ENCODE measurements at places on chromosomes 3 and 15.

GRCh38 chr15:56523521-56523920 is 58.6 kb upstream of the MNS1 start:
- DNase-seq, result no peak

DNA sequence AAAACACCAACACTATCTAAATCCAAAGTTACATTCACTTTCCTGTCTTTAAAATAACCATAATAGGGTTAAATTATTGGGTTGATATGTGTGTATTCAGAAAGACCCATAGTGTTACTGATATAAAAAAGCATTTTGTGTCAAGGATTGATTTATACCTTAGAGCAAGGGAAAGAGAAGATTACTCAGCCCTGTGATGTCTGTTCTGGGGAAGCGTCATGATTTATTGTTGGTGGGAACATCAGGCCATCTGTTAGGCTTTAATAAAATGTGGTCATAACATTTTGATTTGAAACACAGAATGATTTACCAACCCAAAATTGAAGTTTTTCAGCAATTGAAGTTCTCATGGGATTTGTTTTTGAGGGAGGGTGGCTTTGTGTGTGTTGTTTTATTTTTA is 33.2 kb downstream of the SIDT1 start:
- no peak for DNase-seq

- no peak for DNase-seq
Observed at GRCh38 chr15:31280046-31280830, 46.4 kb upstream of the KLF13 start.

- no peak for DNase-seq
Observed at GRCh38 chr3:149511040-149511626, 36.6 kb downstream of the TM4SF4 start.

GRCh38 chr15:39411102-39411989 is 169.5 kb upstream of the THBS1 start:
- DNase-seq, result peak; percentile 31

DNA sequence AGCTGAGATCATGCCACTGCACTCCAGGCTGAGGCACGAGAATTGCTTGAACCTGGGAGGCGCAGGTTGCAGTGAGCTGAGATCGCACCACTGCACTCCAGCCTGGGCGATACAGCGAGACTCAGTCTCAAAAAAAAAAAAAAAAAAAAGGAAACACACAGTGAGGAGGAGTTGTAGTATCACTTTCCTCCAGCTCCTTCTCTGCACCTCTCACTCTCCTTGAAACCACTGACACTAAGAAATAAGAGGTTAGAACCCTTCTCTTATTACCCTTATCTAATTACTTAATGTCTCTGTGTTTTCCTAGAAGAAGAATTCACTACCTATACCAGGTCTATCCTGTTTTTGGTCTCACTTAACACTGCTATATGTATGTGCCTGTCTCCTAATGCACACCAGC is 31.7 kb downstream of the RAB27A start:
- no peak for DNase-seq

DNA sequence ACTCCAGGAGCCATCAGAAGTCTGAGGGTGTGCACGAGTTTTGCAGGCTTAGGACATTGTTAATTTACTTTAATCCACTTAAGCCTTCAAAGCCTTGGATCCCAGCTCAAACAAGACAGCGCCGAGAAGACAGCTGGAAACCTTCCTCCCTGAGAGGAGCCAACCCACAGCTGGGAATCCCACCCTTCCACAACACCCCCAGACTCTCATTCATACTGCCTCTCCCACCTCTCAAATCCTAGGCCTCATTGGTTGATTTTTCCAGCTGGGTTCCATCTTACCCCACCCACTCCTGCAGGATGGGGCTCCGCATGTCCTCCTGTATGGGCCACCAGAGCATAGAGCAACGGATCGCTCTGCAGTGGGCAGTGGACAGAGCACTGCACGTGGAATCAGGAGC is 80.4 kb downstream of the SEMA5B start:
- DNase-seq, result no peak

GRCh38 chr15:35244227-35244626 is 159.1 kb upstream of the NANOGP8 start:
- no peak for DNase-seq

- DNase-seq, result no peak
Observed at GRCh38 chr15:39242345-39242744, 338.5 kb upstream of the THBS1 start.

GRCh38 chr3:113231827-113232253 is 20.5 kb downstream of the BOC start:
- DNase-seq, result no peak

DNA sequence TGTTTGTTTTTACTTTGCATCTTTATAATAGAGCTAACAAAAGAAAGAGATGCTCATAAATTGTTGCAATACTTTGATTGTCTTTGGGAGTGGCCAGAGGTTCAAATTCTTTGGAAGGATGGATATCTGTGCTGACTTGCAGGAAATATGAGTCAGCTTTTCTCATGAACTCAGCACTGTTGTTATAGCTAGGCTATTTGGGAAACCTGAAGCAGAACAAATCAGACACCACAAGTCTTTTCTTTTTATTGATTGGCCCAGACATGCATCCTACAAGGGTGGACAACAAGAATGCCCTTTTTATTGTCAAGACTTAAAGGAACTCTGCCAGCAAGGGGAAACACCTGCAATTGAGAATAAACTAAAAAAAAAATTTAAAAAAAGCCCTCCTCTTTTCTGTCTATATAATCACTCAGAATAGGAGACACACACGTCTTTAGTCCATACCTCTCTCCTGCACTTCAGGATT is 4.6 kb upstream of the DENND4A start:
- DNase-seq, result no peak

DNA sequence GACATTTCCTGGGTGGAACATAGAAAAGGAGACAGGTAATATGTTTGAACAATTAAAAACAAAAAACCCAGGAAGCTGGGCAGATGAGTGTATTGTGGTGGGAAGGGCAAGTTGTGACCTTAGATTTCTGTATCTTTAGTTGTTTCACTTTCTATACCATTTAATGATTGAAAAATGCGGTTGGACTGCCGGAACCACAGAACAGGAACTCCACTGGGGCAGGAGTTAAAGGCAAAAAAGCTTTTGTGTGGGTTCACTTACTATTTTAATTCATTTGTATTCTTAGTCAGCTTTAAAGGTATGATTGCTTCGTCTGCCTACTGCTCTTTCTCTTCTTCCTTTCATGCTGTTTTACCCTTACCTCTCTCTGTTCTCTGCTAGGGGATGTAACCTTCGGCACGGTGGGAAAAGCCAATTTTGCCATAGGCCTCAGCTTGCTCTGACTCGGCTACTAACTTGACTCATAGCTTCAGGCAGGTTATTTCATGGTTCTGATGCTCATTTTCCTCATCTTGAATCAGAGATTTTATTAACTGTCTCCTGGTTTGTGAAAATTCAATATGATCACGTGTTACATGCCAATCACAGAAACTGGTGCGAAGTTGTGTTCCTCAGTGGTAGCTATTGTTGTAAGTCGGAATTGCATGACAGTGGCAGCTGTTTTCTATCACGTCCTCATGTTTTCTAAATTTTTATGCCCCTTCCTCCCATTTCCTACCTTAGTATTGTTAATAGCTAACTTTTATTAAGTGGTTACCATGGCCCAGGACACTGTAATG is 1.6 kb upstream of the MCTP2 start:
- DNase-seq, result peak; percentile 55

- DNase-seq, result no peak
Observed at GRCh38 chr3:65928110-65928509, 110.6 kb downstream of the MAGI1 start.

- DNase-seq, result no peak
Observed at GRCh38 chr15:70375586-70375985, 277.9 kb upstream of the TLE3 start.

DNA sequence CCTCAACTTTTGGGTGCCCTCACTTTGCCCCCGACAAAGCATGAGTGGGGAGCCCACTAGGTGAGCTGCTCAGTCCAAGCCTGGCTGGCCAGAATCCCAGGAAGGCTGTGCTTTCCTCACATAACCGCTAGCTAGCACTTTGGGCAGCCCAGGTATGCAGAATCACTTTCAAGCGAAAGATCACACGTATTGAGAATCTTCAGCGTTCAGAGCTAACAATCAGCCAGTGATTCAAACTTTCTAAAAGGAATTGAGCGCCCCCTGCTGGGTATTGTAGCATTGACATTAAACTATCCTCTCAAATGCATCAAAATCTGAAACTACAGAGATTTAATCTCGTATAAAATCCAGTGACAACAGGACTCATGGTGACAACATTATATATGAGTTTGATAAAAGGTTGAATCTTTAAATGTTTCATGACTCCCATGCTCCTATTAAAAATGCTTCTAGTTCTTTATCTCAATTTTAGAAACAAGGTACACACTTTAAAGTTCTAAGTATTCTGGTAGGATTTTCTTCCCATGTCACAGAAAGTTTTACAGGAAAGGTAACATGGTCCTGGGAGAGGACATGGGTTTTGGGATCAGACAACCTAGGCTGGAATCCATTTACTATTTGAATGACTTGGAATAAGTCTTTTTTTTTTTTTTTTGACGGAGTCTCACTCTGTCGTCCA is 11.8 kb downstream of the ANAPC13 start:
- DNase-seq, result peak; percentile 24

- DNase-seq, result no peak
Observed at GRCh38 chr15:78943692-78944091, 1.2 kb downstream of the CTSH start.

DNA sequence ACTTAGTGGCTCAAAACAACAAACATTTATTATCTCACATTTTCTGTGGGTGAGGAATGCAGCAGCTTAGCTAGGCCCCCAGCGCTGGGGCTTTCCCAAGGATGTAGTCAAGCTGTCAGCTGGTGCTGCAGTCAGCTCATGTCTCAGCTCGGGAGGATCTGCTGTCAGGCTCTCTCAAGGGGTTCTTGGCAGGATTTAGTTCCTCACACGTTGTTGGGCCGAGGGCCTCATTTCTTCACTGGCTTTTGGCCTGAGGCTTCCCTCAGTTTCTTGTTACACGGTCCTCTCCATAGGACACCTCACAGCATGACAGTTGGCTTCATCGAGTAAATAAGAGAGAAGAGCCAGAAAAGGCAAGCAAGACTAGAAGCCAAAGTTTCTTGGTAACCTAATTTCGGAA is 13.7 kb upstream of the U2SURP start:
- no peak for DNase-seq

GRCh38 chr15:70259640-70260508 is 162.2 kb upstream of the TLE3 start:
- no peak for DNase-seq

- DNase-seq, result no peak
Observed at GRCh38 chr15:71440489-71441110, 325.3 kb downstream of the THSD4 start.

DNA sequence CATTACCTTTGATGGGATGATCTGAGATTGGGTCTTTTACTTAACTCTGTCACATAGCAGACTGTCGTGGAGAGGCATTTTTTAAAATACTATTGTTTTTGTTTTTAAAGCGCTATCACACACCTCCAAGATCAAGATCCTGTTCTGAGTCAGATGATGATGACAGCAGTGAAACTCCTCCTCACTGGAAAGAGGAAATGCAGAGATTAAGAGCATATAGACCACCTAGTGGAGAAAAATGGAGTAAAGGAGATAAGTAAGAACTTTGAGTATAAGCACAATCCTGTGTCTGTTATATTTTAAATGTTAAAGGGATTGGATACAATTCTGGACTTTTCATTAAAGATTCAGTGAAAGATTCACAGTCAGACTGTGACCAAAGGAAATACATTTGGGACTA is 18.4 kb upstream of the ZBTB47 start:
- no peak for DNase-seq

- peak; percentile 31 for DNase-seq
Observed at GRCh38 chr3:12869035-12869621, 27.8 kb upstream of the RPL32 start.

GRCh38 chr3:69540706-69541581 is 155.1 kb upstream of the FRMD4B start:
- no peak for DNase-seq

DNA sequence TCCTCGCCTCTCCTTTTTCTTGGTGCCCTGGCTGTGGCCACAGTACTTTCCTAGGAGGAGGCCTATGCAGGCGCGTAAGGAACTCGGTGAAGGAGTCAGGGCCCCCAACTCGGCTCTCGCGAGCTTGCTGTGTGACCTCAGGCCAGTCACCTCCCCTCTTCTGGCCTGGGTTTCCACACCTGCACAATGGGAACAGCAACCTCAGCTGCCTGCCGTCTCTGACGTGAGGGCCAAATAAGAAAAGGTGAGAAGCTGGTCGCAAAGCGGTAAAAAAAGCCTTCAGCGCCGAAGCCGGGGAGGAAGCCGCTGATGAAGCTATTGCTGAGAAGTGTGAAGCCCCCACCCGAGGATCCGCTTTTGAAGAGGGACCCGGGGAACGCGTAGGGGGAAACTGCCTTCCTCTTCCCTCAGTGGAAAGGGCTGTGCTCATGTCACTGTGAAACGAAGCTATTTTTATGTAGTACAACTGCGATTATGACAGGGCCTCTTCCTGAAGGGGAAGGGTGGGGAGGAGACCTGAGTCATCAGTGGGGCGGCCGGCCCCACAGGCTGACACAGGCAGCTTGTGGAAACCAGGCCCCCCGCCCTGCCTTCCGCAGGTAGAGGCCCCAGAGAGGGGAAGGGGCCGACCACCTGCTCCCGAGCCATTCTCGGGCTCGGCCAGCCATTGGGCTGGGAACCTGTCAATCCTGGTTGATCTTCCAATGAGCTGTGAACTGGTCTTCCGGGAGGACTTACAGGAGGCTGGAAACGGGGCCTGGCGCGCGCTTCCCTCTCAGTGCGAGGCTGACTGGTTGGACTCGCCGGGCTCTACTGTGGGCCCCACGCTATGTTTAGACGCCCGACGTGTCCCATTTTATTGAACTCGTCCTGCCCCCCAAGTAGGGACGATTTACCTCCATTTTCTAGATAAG is 18.0 kb upstream of the ANKDD1A start:
- DNase-seq, result peak; percentile 97

DNA sequence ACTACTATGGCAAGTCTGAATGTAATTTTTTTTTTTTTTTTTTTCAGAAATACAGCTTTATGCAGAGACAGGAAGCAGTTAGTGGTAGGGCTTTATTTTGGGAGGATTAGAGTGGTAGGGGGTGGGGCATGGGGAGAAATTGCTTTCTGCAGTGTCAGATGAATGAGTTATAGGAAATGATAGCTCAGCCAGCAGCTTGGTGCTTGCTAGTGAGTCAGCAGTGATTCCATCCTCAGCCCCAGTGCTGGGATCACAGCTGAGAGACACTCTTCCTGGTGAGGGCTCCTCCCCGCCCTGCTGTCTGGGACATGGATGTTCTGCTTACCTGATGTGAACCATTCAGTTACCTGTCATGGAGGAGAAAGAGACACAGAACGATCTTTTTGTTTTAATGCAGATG is 39.6 kb downstream of the SEMA6D start:
- no peak for DNase-seq

DNA sequence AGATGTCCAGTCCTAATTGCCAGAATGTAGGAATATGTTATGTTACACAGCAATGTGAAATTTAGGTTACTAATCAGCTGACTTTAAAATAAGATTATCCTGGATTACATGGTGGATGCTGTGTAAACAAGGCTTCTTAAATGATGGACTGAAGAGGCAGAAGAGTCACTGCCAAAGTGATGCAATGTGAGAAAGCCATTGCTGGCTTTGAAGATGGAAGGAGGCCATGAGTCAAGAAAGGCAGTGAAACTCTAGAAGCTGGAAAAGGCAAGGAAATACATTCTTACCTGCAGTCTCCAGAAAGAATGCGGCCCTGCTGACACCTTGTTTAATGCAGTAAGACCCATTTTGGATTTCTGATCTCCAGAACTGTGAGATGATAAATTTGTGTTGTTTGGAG is 179.1 kb upstream of the ZPLD1 start:
- DNase-seq, result no peak
